Gastrocnemius medialis (tissue), 4 donors: ENCODE measurements at places on chromosomes 2 and 18.

- H3K4me3 ChIP-seq, result no peak overlapping the region
- no peak overlapping the region for H3K27ac ChIP-seq
- no peaks in the 10 kb centered on the region for H3K36me3 ChIP-seq
- H3K4me1 ChIP-seq, result peaks cover 6% of the 10 kb centered on the region
These were observed 88.2 kb downstream of the ZNF532 start for GRCh38 chr18:58952858-58953257.

- no peaks in the 10 kb centered on the region for H3K36me3 ChIP-seq
- H3K4me3 ChIP-seq, result no peak overlapping the region
- H3K27ac ChIP-seq, result no peak overlapping the region
- DNase-seq, result no peak
- H3K27me3 ChIP-seq, result no peaks in the 10 kb centered on the region
- H3K4me1 ChIP-seq, result peaks cover 8% of the 10 kb centered on the region
These were observed 8.2 kb downstream of the KCTD1 start for GRCh38 chr18:26540043-26540628.

DNA sequence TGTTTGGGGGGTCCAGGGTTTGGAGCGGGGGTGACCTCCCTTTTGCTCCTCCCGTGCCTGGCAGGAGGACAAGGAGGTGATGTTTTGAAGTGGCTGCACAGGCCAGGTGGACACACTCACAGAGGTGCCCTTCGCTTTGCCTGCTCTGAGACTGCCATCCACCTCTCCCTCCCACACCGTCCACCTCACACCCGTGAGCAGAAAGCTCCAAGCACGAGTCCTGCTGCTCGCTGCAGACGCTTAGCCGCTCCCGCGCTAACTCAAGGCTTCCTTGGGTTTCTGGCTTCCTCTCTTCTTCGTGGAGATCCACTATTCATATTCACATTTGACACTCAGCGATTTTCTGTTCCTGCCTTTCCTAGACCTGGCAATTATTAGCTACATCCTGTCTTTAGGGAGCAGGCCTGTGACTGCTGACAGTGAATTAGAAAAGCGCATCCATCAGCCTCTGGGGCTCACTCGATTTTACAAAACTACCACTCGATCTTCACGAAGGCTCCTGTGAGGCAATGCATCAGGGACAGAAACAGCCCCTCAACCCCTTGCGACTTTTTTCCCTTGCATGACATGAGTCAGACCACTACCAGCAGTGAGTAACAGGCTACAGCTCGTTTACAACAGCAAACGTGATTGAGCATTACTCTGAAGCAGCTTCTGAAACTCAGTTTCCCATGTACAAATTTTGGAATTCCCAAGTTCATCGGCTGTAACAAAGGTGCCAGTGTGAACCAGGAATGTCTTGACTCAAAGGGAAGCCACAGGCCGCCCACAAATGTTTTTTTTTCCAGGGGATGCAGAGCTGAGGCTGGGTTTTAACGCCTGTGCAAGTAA, 238.7 kb upstream of the SOX11 start:
- H3K4me1 ChIP-seq, result no peaks in the 10 kb centered on the region
- H3K27ac ChIP-seq, result no peak overlapping the region
- no peaks in the 10 kb centered on the region for H3K27me3 ChIP-seq
- no peaks in the 10 kb centered on the region for H3K36me3 ChIP-seq
- no peak for DNase-seq

DNA sequence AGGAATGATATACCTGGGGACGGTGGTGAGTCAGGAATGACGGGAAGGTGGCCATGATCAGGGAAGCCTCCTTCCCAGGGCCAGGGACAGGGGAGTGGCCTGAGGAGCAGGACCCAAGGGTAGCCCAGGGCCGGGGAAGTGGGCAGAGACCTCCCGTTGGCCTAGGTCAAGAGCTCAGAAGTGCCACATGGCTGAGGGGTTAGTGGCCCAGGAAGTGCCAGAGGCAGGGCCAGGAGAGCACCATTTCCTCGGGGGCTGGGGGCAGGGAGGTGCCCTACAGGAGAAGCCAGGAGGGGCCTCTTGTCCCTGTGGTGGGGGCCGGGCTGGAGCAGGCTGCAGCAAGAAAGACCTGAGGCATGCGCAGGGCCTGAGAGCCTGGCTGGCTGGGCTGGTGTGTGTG, 152.3 kb upstream of the ZSWIM2 start:
- no peak overlapping the region for H3K27ac ChIP-seq
- no peaks in the 10 kb centered on the region for H3K27me3 ChIP-seq
- no peaks in the 10 kb centered on the region for H3K36me3 ChIP-seq
- H3K4me1 ChIP-seq, result no peaks in the 10 kb centered on the region
- no peak overlapping the region for H3K4me3 ChIP-seq

DNA sequence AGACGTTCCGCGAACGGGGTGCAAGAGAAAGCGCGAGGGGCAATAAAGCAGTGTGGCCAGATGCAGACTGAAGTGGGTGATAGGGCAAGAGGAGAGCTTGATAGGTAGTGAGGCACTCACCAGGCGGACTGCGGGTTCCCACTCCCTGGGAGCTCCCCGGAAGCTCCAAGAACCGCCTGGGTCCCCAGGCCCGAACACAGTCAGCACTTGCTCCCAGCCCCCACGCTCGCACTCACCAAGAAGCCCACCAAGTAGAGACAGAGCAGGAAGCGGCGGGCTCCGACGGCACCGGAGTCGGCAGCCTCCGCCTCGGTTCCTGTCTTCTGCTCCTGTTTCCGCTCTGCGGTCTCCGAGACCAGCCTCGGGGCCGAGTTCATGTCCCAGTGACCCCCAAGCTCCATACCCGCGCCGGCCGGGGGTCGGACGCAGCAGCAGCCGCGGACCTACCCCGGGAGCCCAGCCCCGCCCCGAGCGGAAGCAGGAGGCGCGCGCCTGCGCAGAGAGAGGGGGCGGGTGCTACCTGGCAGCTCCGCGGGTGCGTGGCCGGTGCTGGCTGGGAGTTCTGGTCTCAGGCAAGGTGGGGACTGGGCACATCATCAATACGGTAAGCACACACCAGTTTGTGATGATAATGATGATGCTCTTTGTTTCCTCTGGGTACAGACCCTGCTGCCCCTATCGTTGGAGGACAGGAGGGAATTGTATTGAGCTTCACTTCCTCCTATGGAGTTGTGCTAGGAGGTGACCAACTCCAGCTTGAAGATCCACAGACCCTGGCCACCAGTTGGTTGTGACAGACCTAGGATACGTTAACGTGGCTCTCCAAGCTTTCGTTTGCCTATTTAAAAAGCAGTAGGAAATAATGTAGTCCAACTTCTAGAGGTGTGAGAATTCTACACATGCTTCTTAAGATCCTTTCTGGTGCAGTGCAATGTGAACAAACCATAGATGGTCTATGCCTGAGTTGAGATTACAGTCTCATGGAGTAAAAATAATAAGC, 25.1 kb upstream of the TMEM182 start:
- H3K27ac ChIP-seq, result peak overlapping the region; percentile 77
- H3K4me1 ChIP-seq, result peaks cover 20% of the 10 kb centered on the region
- no peaks in the 10 kb centered on the region for H3K36me3 ChIP-seq
- peak overlapping the region; percentile 98 for H3K4me3 ChIP-seq

GRCh38 chr2:160317181-160318099, 117.4 kb upstream of the ITGB6 start:
- H3K4me1 ChIP-seq, result peaks cover 54% of the 10 kb centered on the region
- no peak for DNase-seq
